ENCODE measurements at places on chromosomes 1 and 21. TPM values are rescaled to one million over a fixed set of nuclear protein-coding genes. Genes with fewer than 3 reads are reported as not detected.

CAPN9 gene
- not detected for total RNA-seq

CDC42BPA gene
- total RNA-seq, result 0.87 TPM

- DNase-seq, result no peak
Measured at GRCh38 chr1:12465126-12465525, 152.9 kb downstream of the DHRS3 start.

DNA sequence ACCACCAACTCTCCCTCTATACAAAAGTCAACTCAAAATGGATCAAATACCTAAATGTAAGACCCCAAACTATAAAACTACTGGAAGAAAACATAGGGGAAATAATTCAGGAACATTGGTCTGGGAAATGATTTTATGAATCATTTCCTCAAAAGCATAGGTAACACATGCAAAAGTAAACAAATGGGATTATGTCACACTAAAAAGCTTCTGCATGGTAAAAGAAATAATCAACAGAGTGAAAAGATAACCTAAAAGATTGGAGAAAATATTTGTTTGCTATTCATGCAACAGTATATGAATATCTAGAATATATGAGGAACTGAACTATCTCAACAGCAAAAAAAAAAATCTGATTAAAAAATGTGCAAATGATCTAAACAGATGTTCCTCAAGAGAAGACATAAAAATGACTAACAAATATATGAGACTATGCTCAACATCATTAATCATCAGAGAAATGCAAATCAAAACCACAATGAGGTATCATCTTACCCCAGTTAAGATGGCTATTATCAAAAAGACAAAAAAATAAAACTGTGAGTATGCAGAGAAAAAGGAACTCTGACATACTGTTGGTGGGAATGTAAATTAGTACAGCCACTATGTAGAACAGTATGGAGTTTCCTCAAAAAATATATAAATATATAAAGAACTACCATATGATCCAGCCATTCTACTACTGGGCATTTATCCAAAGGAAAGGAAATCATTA, 47.8 kb downstream of the VCAM1 start:
- no peak for DNase-seq

DNA sequence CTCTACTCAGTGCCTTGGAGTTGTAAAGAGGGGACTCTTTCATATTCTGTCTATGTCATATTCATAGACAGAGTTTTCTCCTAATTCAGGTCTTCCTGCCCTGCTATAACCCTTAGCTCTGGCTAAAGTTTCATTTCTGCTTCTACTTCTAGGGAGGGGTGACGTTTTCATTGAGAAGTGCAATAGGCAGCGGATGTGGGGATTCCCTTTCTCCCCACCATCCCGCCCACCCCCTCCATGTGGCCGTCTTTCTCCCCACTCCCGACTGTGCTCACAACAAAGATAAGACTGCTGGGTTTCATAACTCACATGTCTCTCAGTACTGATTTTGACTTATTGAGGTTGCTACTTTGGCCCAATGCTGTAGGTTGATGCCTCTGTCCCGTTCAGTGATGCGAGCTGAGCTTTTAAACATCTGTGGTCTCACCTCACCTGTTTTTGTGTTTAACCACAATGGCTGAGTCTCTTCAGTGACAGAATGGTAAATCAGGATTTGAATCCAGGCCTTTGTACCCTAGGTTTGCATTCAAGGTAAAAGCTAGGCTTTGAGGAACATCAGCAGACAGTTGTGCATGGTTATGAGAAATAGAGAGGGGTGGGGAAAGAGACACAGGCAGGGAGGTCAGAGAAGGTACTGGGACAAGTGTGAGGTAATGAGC, 7.8 kb upstream of the KIF14 start:
- no peak for DNase-seq

HES4 gene
- 4.4 TPM for total RNA-seq

DNA sequence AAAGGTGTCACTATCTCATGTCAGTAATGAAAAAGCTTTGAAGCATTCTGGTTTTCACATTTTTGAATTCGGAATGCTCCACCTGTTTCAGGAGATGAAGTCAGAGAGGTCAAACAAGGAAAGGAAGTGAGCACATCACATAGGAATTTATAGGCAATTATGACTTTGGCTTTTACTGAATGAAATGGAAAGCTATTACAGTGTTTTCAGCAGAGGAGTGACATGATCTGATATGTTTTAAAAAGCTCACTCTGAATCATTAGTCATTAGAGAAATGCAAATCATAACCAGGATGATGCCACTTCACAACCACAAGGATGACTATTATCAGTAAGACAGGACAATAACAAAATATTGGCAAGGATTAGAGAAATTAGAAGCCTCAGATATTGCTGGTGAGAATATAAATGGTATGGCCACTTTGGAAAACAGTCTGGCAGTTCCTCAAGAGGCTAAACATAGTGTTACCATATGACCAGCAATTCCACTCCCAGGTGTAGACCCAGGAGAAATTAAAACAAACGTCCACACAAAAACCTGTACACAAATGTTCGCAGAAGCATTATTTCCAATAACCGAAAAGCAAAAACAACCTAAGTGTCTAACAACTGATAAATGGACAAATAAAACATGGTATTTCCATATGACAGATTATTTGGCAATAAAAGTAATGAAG, 7.5 kb downstream of the TAF1A start:
- no peak for DNase-seq

LCK gene
- 284 TPM for total RNA-seq

DNA sequence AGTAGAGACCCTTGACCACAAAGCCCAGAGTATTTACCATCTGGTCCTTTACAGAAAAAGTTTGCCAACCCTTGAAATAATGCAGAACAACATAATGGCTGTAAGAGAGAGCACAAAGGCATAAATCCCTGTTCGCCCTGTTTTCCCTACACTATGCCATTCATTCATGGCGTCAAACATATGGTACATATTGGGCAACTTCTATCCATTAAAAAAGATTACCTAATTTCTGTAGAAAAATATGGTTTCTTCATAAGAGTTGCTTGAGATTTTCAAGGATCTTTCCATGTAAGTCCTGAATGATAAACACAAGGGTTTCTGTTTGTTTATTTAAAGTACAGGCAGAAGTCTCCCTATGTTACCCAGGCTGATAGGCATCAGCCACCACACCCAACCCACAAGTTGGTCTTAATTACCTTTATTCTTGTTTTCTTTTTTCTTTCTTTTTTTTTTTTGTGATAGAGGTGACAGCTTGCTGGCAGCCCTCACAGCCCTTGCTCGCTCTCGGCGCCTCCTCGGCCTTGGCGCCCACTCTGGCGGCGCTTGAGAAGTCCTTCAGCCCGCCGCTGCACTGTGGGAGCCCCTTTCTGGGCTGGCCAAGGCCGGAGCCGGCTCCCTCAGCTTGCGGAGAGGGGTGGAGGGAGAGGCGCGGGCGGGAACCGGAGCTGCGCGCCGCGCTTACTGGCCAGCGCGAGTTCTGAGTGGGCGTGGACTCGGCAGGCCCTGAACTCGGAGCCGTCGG, 68.3 kb upstream of the NR5A2 start:
- DNase-seq, result no peak

GRCh38 chr1:109814223-109814622, 50.5 kb upstream of the EPS8L3 start:
- no peak for DNase-seq
